Stromal cell of bone marrow (primary cell): ENCODE measurements at places on chromosomes 7 and 10.

DNA sequence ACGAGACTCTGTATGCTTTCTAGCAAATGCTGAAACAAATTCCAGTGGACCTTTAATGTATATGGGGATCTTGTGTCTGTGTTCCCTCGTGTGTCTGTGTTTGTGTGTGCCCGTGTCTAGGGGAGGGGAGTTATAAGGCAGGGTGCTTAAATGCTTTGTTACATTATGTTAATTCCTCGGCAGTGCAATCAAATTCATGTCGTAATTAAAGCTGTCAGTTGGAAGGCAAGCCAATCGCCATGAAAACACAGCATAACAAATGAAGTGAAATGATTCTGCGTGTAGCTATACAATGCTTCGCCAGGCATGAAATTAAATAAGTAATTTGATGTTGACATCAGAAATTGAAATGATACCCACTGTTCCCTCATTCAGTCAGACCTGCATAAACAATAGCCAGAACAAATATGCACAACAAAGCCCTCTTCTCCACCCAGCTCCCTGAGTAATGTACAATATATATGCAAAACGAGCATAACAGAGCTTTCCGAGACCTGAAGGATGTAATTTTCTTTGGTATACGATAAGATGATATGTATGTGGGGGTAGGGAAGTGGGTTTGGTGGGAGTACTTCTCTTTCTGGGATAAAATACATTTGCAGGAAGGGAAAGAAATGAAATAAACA, 534.1 kb downstream of the AUTS2 start:
- DNase-seq = no peak

GRCh38 chr7:102875700-102876295, 37.0 kb upstream of the LRRC17 start:
- DNase-seq = peak; percentile 93

- DNase-seq = no peak
These were observed 68.5 kb downstream of the TBXAS1 start for GRCh38 chr7:139897422-139898090.

- no peak for DNase-seq
These were observed 216.0 kb downstream of the WDR37 start for GRCh38 chr10:1272079-1272776.

DNA sequence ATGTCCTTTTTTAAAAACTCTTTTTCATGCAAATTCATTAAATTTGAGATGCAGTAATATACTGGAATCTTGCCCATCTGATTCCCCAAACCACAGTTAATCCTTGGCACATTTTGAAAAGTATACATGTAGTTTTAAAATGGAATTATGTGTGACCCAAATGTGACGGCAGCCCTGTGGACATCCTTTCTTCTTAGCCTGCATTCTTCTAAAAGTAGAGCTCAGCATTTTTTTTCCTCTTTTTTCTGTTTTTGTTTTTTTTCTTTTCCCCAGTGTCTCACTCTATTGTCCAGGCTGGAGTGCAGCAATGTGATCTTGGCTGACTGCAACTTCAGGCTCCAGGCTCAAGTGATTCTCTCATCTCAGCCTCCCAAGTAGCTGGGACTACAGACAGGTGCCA, 338.9 kb downstream of the GALNT17 start:
- no peak for DNase-seq
